ENCODE measurements at places on chromosomes 7 and 10. TPM values are rescaled to one million over a fixed set of nuclear protein-coding genes. Genes with fewer than 3 reads are reported as not detected.

The GDF10 gene
- 0.22 TPM for total RNA-seq

The PDIA4 gene
- 32.3 TPM for total RNA-seq

The HOXA5 gene
- total RNA-seq, result not detected

The ANXA8 gene
- not detected for total RNA-seq

The SH3PXD2A gene
- total RNA-seq, result 34.4 TPM
